Omental fat pad (tissue), 4 donors: ENCODE measurements at places on chromosomes 4 and X. TPM values are rescaled to one million over a fixed set of nuclear protein-coding genes. Genes with fewer than 3 reads are reported as not detected.

- no peak for DNase-seq
Observed at GRCh38 chr4:93649828-93650227, 178.7 kb upstream of the ATOH1 start.

DNA sequence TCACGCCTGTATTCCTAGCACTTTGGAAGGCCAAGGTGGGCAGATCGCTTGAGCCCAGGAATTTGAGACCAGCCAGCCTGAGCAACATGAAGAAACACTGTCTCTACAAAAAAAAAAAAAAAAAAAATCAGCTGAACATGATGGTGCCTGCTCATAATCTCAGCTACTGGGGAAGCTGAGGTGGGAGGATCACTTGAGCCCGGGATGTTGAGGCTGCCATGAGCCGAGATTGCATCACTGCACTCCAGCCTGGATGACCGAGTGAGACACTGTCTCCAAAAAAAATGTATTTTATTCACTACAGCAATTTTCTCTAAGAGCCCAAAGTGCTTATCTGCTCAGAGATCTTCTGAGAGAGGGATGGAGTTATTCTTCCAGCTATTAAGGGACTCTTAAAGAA, 215.8 kb upstream of the PPP3CA start:
- DNase-seq: no peak

DNA sequence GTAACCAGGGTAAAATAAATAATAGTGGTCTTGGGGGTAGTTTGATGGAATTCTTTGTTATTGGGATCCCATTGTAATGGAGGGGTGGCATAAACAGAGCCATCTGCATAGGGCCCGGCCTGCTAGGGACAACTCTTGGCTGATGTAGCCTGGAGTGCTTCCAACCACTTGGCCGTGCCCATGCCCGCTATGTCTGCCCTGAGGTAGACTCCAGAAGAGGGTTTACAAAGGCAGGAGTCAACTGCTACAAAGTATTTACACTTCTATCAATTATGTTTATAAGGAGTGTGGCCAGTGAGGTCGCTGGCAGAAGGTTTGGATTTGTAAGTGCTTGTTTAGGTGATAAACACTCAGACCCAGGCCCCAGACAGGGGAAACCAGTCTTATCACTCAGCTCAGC, 8.1 kb downstream of the RASL11B start:
- DNase-seq: no peak

GRCh38 chrX:38149016-38149415, 71.7 kb downstream of the SRPX start:
- DNase-seq: no peak

GRCh38 chr4:48931459-48931858, 24.9 kb upstream of the OCIAD2 start:
- DNase-seq: no peak

- DNase-seq: no peak
Observed at GRCh38 chr4:79083406-79084010, 144.3 kb upstream of the PAQR3 start.

DNA sequence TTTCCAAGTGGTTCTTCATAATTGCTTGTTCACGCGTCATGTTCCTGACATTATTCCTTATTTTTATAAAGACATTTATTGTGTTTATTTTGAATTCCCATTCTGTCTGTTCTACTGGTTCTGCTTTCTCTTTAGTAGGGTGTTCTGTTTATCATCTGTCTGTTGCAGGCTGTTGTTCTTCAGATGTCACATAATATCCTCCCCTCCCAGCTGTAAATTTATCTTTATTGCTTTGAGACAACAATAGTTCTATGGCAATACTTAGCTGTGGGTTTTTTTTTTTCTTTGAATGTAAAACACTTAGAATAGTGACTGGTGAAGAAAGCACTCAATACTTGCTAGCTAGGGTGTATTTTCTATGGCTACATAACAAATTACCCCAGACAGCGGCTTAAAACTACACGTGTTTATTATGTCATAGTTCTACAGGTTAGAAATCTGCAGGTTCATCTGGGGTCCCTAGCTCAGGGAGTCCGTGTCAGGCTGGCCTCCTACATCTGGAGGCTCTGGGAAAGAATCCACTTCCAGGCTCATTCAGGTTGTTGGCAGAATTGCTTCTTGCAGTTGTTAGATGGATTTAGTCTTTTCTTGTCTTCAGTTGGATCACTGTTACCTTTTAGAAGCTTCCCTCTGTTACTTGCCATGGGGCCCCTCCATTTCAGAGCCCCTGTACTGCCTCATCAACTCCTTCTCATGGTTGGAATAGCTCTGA, 63.4 kb upstream of the ENPEP start:
- DNase-seq: no peak

DNA sequence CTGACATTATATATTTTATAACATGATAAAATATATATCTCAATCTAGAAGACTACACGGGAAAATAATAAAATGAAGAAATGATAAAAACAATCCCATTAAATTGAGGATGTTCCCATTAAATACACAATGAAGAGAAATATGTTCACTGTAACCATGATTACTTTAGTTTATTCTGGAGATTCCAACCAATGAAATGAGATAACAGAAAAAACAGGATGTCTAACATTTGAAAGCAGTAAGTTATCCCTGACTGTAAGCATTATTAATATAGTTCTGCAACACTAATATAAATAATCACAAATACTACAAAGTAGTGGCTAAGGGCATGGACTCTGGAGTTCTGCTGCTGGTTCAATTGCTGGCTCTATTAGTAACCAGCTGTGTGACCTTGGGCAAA, 169.4 kb downstream of the RNF150 start:
- DNase-seq: no peak

DNA sequence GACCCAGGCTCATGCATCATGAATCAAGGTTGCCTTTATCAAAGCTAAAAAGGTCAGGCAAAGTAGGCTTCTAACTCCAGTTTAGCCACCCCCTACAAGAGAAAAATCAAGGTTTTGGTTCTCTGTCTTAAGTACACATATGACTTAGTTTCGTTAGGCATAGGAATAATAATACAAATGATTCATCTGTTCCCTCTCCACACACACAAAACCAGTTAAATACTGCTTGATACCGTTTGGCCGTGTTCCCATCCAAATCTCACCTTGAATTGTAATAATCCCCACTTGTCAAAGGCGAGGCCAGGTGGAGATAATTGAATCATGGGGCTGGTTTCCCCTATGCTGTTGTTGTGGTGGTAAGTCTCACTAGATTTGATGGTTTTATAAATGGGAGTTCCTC, 226.2 kb downstream of the HS6ST2 start:
- DNase-seq: no peak

- no peak for DNase-seq
Observed at GRCh38 chr4:152374606-152375285, 161.1 kb downstream of the FBXW7 start.

DNA sequence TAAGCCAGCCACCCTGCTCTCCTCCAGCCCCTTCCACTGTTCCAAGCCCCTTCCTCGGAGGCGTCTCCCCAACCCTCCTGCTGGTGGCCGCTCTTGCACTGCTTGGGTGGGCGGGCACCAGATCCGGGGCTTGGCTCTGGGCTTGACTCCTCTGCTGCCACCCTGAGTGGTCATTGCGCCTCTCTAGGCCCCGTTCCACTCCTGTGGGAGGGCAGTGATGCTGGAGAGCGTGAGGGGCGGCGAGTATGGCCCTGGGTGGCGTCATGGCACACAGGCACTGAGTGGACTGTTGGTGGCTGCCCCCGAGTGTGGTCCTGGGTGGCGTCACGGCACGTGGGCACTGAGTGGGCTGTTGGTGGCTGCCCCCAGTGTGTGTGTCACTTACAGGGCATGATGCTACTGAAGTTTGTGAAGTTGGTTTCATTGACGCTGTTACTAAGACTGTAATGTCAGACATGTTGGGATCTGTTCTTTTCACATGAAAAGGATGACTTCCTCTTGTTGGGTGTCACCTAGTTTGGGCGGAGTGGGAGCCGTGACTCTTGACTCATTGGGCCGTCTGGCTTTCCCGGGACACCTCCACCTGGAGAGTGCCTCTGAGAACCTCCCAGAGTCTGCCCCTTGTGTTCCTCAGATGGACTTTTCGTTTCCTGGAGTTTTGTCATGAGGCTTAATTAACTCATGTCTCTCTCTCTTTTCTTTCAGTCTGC, 55.9 kb upstream of the HGFAC start:
- DNase-seq: no peak

GRCh38 chr4:168570466-168570865, 73.6 kb downstream of the PALLD start:
- no peak for DNase-seq

DNA sequence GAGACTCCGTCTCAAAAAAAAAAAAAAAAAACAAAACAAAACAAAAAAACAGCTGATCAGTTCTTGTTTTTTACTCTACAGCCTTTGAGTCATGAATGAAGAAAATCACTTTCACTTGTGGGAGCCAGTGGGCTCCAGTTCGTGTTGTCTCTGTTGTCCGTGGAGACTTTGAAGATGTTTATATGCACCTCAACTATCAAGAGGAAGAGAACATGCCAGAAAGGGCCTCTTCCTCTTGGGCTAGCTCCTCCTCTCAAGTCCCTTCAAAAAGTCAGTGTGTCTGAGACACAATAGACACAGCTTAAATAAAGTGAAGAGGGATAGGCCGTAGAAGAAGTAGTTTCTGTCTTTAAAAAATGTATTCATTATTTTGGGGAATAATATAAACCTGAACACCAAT, 182.7 kb downstream of the KDR start:
- DNase-seq: no peak

GRCh38 chrX:12494400-12495138, 296.6 kb upstream of the PRPS2 start:
- DNase-seq: no peak

DNA sequence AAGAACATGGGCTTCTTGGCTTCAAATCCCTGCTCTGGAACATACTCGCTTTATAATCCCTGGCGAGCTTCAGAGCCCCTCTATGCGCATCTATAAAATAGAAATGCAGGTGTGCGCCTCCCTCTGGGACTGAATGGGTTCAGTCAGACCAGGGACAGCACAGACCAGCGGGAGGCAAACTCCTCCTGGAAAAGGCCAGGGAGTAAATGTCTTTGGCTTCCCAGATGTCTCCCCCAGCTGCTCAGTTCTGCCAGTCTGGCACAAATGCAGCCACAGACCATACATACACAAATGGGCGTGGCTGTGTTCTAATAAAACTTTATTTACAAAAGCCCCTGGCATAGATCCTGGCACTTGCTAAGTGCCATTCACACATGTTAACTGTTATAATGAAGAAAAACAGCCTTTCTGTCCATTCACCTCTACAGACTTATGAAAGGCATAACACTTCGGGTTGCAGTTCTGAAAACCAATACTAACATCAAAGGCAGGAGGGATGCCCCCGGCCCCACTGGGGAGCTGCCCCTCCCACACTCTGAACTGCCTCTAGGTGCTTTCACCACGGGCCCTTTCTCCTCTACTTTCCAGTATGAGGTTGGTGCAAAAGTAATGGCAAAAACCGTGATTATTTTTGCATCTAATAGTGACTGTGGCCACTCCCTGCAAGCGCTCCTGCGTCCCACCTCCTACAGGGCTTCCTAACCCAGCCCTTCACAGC, 4.6 kb downstream of the JAKMIP1 start:
- DNase-seq: no peak

DNA sequence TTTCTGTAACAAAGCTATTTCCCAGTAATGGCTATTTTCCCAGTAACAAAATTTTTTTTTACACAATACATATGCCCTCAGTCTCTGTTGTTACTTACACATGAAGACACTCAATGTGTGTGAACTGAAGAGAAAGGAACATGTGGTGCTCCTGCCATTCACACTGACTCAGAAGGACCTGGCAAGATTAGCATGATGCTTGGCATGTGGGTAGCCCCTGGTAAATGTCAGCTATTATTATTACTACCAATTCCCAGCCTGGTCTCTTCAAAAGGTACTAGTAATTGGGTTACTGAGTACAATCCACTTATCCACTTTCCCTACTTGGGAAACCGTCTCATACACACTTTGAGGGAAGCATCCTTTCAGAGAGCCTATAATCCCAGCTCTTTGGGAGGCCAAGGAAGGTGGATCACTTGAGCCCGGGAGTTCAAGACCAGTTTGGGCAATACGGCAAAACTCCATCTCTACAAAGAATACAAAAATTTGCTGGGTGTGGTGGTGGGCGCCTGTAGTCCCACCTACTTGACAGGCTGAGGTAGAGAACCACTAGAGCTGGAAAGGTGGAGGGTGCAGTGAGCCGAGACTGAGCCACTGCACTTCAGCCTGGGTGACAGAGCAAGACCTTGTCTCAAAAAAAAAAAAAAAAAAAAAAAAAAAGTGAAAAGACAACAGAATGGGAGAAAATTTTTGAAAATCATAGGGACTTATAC, 14.6 kb downstream of the RBBP7 start:
- no peak for DNase-seq

DNA sequence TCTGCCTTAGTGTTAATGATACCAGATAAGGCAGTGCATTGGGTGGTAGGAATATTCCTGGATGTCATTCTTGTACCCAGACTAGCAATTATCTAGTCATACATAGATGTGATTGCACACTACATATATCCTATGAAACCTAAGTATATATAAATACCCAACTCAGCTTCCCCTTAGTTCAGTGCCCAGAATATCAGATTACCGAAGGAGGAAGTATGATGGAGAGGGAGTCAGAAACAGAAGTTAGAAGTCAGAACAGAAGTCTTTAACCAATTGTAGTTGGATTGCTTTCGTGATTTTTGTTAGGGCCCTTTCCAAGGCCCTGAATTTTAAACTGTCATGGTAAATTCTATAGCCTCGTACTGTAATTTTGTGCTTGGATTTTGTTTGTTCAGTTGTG, 42.9 kb downstream of the MOB1B start:
- DNase-seq: no peak

DNA sequence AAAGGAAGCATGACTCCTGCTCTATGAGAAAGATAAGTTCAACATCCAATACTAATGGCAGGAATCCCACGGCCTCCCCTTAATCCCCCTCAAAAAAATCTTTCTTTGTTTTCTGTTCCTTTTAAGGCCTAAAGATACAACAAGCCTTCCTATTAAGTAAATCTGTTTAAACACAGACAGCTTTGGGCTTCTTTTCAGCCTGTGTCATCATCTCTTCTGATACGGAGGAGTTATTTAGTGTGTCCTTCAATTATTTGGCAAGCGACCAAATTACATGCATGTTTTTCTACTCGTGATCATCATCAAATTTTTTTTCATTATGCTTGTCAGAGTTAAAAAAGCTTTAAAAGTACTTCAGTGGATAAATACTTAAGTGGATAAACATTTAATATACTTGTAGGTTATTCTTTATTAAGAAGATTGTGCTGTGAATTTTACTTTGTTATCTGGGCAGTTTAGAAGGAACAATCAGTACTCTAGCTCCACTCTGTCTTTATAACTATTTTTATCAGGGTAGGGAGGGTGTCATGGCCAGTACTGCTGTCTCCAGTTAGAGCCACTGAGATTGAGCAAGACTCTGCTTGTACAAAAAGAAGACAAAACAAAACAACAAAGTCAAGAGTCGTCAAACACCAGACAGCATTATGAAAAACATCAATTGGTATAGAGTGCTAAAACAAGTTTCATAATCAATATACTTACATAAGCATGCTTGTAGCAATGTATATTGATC, 210.7 kb downstream of the PRR32 start:
- DNase-seq: no peak

The MAGEC2 gene
- not detected for total RNA-seq

The MFAP3L gene
- total RNA-seq: 4.0 TPM

The FRMPD4 gene
- 0.37 TPM for total RNA-seq

The NHS gene
- 8.4 TPM for total RNA-seq

The EGF gene
- 0.12 TPM for total RNA-seq

The SHROOM4 gene
- total RNA-seq: 6.3 TPM

The MAPK10 gene
- 51.3 TPM for total RNA-seq

The SPANXA2 gene
- not detected for total RNA-seq

The CTAG1B gene
- not detected for total RNA-seq
